ENCODE measurements at places on chromosomes 2 and 18.
A peak's percentile ranks its signal among the peaks of the same experiment; 100 is the strongest.

DNA sequence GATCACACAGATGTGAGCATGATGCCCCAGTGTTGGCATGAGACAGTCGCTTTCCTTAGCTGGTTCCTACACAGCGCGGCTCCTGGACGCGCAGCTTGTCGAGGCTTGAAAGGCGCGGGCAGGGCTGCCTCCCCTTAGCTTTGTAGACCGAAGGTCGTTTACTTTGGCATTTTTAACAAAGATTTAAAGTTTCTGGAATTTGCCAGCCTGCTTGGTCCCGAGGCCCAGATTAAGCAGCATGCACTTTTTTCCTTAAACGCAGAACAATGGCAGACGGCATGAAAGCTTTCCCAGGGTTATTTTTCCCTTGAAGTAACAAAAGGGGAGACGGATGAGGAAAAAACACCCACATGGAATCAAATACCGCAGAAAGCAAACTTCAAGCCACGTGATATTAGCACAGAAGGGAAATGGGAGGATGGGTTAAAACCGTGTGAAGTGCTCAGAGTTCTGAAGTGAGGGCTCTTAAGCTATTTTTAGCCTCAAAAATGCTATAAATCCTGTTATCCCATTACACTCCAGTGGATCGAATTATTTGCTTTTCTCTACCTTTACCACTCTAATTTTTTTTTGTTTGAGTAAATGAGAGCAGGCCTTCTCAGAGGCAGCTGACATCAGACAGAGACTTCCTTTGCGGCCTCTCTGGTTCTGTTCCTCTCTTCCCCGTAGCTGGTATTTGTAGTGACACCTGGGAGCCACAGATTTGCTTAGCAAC is 55.7 kb downstream of the NPAS2 start:
- DNase-seq = peak; percentile 65

GRCh38 chr2:222915092-222915957 is 54.5 kb downstream of the ACSL3 start:
- DNase-seq = no peak

GRCh38 chr18:62885804-62886203 is 170.5 kb downstream of the PHLPP1 start:
- DNase-seq = no peak

DNA sequence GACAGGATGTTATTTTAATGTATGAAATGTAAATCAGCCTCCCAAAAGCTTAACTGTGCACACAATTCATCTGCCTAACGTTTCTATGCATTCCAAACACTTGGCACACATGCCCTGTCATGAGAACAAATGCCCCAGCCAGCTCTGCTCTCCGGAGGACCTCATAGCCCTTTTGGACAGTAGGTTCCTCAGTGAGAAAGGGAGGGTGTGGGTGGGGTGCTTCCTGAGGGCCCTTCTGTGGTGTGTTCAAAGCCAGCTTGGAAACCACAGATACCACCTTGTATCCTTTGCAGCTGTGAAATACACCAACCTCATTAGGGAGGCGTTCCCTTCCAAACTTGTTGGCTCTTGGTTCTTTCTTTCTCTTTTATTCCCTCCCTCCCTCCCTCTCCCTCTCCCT is 102.2 kb upstream of the ASB18 start:
- DNase-seq = no peak

DNA sequence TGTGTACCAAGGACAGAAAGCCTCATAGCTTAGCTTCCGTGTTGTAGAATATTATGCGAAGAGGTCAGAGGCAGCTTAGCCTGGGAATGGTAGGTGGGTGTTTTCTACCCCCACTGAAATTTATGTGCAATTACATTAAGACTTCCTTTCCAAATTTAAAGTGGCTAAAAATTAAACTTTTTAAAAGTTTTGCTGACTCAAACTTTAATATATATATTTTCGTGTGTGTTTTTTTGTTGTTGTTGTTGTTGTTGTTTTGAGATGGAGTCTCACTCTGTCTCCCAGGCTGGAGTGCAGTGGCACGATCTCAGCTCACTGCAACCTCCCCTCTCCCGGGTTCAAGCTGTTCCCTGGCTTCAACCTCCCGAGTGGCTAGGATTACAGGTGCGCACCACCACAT is 4.3 kb upstream of the RAB1A start:
- no peak for DNase-seq

DNA sequence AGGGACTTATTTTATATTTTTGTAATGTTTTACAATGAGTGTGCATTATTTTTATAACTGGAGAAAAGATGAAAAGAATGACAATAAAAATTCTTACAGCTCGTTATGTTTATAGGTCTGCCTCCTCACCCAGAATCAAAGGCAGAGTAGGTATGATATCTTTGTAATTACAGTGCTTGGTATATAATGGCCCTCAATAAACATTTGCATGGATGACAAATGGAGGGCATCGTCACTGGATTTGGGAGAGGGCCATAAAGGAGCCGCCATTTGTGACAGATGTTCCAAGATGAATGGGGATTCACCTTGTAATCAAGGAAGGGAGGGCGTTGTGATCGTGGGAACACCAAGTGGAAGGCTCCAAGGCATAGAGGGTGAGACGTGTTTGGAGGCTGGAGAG is 22.6 kb upstream of the GIGYF2 start:
- DNase-seq = no peak

DNA sequence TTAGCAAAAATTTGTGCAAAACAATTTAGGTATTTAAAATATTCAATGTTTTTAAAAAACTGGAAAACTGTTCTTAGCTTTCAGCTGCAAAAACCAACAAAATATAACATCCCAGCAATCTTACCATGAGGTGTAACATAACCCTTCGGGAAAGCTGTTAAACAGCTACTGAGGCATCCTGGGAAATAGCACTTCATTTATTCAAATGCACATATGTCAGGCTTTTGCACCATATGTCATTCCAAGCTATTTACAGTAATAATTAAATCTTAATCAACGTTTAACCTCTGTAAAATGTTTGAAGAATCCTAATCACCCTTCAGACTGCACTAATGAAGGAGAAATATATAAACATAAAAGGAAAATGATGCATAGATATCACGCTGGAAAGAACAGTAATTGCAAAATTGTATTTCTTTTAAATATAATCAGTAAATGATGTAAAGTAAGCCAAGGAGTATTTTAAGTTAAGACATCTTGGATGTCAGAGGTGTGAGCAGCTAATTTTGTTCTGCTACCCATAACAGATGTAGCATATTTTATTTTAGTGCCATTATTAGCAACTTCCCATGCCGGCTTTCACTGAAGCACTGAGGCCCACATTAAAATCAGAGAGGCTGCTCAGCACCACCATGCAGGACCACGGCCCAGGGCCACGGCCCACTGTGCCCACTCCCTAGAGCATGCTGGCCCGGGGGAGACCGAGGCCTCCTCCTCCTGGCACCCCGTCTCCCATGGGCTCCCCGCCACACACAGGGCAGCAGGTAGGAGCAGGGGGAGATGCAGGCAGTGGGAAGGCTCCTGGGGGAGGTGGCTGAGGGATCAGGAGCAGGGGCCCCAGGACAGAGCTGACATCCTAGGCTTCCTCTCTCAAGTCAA is 30.9 kb downstream of the EMX1 start:
- DNase-seq = no peak

GRCh38 chr18:70432804-70433400 is 144.1 kb downstream of the SOCS6 start:
- DNase-seq = no peak

- no peak for DNase-seq
These were observed 68.5 kb downstream of the ETAA1 start for GRCh38 chr2:67465623-67466022.

GRCh38 chr18:43830303-43830702 is 553.0 kb upstream of the SYT4 start:
- DNase-seq = no peak

DNA sequence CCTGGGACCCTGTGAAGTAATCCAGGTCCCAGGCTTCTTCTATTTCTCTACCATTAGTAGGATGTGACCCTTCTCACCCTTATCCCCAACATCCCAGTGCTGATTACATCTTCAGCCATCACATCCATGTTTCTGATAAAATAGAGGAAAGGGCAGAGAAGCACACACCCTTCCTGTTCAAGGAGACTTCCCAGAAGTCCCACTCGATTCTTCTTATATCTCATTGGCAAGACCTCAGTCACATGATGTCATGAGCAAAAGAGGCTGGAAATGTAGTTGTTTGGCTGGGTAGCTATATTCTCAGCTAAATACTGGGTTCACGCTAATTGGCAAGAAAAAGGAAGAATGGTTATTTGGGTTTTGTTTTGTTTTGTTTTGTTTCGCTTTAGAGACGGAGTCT is 8.0 kb upstream of the XRCC5 start:
- no peak for DNase-seq

GRCh38 chr2:45708501-45708900 is 57.0 kb downstream of the PRKCE start:
- no peak for DNase-seq

- DNase-seq = no peak
These were observed 273.5 kb downstream of the CALCRL start for GRCh38 chr2:187174582-187174981.

DNA sequence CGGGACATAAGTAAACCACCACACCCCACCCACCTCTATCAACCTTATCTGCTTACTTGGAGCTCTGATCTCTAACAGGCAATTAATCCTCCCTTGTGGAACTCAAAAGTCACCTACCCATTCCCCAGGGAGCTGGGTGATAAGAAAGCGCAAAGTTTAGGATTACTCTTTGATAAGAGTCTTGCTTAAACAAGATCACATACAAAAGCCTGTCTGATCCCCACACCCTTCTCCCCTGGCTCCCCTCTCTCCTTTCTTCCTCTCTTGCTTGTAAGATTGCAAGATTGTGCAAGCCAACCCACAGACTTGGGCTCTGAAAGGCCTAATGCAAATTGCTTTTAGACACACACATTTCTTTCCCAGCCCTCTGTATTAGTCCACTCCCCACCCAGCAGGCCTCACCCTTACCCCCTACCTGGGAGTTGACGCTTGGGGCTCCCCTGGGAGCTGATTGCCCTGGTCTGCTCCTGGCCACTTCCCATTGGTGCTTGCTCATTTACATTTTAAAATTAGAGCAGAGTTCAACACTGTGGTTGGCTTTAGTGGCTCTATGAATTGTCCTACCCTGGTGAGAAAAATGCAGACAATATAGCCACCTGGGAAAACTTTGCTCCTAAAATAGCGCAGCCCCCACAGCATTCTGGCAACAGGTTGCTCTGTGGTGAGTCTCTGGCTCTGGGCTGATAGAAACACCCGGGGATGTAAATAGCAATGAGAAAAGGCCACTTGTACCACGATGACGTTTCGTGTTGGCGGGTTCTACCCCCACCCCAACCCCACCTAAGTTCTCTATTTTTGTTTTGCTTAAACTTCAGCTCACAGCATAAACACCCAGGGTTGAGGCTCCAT is 92.8 kb upstream of the MSH2 start:
- peak; percentile 68 for DNase-seq

DNA sequence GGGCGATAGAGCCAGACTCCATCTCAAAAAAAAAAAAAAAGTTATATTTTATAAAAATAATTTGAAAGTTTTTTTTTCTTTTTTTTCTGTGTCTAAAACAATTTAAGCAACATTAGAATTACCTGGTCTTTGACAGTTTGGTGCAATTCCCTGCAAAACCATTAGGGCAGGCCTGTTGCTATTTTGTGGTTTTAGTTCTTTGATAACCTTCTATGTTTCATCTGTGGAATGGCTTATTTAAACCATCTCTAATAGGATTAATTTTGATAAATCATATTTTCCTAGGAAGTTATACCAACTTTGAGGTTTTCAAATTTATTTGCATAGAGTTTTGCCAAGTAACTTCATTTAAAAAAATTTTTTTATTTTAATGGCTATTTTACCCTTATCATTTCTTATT is 141.2 kb upstream of the TWIST2 start:
- DNase-seq = no peak

DNA sequence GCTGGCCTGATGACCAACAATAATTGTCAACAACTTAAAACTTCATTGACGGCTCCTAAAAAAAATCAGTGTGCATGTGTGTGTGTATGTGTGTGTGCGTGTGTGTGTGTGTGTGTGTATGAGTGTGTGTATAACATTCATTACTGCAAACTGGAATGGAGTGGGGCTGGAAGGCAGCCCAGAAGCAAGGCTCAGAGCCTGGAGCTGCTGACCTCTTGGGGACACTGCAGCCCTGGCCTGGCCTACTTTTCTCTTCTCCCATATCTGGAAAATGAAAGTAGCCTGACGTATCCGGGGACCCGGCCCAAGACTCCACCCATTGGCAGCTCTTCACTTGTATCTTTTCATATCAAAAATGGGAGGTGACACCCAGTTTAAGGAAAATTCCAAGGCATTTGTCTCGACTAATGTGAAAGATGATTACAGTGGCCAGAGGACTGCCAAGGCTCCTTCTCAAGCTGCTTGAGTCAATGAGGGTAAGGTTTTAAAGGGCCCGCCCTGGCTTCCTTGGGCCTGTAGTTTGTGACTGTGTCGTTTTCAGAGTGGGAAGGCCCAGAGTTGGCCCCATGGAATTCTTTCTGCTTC is 72.4 kb upstream of the IL1R1 start:
- DNase-seq = peak; percentile 61

DNA sequence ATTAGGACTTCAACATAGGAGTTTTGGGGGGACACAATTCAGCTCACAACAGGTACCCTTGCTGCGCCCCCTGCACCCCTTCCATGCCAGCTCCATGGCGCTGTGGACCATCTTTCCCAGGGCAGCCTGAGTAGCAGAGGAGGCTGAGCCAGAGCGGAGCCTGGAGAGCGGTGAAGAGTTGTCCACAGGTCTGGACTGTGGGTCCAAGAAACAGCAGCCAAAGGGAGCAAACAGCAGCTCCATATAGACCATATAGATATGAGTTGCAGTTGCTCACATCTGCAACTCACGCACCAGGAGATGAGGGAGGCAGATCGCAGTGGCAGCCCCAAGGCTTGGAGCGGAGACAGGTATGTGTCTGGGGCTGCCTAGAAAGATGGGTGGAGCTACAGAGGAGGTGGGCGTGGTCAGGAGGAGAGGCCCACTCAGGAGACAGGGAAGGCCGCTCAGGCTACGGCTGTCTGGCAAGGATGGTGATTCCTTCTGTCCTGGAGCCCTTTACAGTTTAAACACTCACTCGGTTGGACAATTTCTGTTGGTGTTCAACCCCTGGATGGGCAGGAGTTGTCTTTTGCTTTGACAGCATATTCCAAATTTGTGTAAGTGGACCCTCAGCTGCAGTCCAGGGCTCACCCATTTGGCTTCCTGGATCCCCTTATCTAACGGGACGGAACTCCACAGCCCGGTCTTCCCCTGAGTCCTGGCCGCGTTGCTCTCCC is 155.1 kb downstream of the LPIN1 start:
- DNase-seq = no peak

- no peak for DNase-seq
These were observed 135.2 kb downstream of the BARD1 start for GRCh38 chr2:214674278-214674677.

- no peak for DNase-seq
These were observed 261.6 kb downstream of the NDUFA10 start for GRCh38 chr2:239763433-239764097.

DNA sequence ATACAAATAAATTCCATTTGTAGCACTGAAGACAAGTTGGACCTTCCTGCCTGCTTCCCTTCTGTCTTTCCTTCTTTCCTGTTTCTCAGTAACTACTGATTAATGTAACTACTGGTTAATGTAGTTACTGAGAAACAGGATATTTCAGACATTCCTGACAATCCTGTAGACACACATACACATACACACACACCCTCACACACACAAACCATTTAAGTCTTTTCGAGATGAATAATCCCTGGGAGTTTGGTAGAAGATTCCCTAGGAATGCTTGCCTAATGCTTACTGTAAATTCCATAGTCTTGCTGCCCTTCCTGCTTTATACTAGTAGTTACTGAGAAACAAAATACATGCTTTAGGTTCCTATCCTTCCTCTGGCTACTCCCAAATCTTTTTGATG is 83.9 kb downstream of the PIK3C3 start:
- peak; percentile 97 for DNase-seq
